ENCODE measurements at places on chromosomes 12 and 14. TPM values are rescaled to one million over a fixed set of nuclear protein-coding genes. Genes with fewer than 3 reads are reported as not detected.

- no peaks in the 10 kb centered on the region for H3K4me1 ChIP-seq
- H3K27me3 ChIP-seq, result no peaks in the 10 kb centered on the region
- no peak for DNase-seq
- H3K27ac ChIP-seq, result no peak overlapping the region
- no peaks in the 10 kb centered on the region for H3K36me3 ChIP-seq
These were observed 193.2 kb downstream of the DAD1 start for GRCh38 chr14:22395803-22396202.

DNA sequence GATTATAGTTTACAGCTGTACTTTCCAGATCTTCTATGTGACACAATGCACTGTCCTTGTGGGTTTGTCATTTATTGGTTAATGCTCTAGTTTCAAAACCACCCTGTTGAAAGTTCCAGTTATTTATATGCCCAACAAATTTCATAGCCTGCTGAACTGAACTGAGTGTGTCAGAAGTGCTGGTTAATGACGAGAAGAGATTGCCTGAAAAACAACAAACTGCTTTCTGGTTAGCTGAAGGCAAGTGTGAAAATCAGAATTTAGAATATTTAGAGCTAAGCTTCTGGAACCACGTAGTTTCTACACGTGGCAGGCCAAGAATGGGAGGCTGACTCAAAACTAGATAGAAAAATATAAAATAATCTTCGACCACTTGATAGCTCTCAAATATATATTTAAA lies 19.1 kb upstream of the RIN3 start:
- no peak for DNase-seq
- H3K4me1 ChIP-seq, result no peaks in the 10 kb centered on the region
- no peaks in the 10 kb centered on the region for H3K27me3 ChIP-seq
- no peaks in the 10 kb centered on the region for H3K36me3 ChIP-seq
- no peak overlapping the region for H3K27ac ChIP-seq

DNA sequence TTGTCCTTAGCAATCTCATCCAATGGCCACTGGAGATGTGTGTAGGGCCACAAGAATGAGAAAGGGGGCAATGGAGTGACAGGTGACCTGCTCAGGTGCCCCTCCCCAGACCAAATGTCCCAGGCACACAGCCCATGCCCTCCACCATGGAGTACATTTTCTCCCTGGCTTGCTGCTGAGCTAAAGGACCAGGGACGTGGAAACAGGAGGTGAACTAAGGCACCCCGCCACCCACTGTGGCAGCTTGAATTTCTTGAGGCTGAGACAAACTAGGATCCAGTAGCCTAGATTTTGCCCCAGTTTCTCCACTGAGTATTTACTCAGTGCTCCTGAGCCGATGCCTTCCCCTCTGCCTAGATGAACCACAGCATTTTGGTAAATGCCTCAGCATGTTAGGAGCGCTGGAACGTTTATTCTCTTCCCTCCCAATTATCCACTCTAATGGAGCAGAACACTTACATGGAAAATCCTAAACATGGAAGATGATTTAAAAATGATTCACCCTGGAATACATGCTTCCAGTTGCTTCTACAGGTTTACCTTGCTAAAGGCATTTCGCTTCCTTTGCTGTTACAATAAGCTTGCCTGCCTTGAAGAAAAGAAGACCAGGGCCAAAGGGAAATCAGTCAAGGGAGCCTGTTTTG lies 198.0 kb downstream of the ZFP36L1 start:
- no peak overlapping the region for H3K4me3 ChIP-seq
- no peaks in the 10 kb centered on the region for H3K36me3 ChIP-seq
- H3K27me3 ChIP-seq, result no peaks in the 10 kb centered on the region
- H3K4me1 ChIP-seq, result no peaks in the 10 kb centered on the region
- no peak for DNase-seq
- H3K27ac ChIP-seq, result no peak overlapping the region

- H3K4me1 ChIP-seq, result no peaks in the 10 kb centered on the region
- no peaks in the 10 kb centered on the region for H3K36me3 ChIP-seq
- H3K27me3 ChIP-seq, result no peaks in the 10 kb centered on the region
- no peak for DNase-seq
- no peak overlapping the region for H3K4me3 ChIP-seq
- no peak overlapping the region for H3K27ac ChIP-seq
These were observed 305.2 kb upstream of the FOXG1 start for GRCh38 chr14:28461389-28461788.

- no peak overlapping the region for H3K4me3 ChIP-seq
- no peak for DNase-seq
- no peaks in the 10 kb centered on the region for H3K27me3 ChIP-seq
- no peaks in the 10 kb centered on the region for H3K4me1 ChIP-seq
These were observed 1004.4 kb downstream of the AACS start for GRCh38 chr12:126069549-126070165.

GRCh38 chr12:108381787-108382436 lies 42.8 kb upstream of the CMKLR1 start:
- no peaks in the 10 kb centered on the region for H3K27me3 ChIP-seq
- no peak overlapping the region for H3K27ac ChIP-seq
- H3K4me3 ChIP-seq, result no peak overlapping the region

- no peak overlapping the region for H3K4me3 ChIP-seq
- H3K27ac ChIP-seq, result no peak overlapping the region
- no peaks in the 10 kb centered on the region for H3K4me1 ChIP-seq
- no peaks in the 10 kb centered on the region for H3K27me3 ChIP-seq
- DNase-seq, result no peak
These were observed 859.1 kb upstream of the FLRT2 start for GRCh38 chr14:84670796-84671195.

DNA sequence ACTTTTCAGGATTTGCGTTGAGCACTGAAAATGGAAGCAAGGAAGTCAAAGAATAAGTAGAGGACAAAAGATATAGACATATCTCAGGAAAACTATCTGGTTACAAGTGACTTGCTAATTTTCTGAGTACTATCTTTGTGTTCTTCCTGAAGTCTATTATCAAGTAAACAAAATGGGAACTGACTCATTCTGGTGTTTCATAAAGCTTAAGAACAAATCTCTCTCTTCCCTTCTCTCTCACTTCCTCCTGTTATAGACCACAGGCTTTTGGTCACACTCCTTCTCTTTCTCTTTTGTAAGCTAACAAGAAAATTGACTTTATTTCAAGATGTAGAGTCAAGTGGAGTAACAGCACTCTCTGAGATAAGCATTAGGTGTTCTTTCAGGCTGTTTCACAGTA lies 406.6 kb upstream of the SYT1 start:
- no peaks in the 10 kb centered on the region for H3K4me1 ChIP-seq
- H3K27me3 ChIP-seq, result no peaks in the 10 kb centered on the region
- no peaks in the 10 kb centered on the region for H3K36me3 ChIP-seq
- no peak overlapping the region for H3K27ac ChIP-seq
- no peak overlapping the region for H3K4me3 ChIP-seq

Gene CMKLR1
- total RNA-seq, result 0.57 TPM

Gene MIP
- not detected for total RNA-seq

Gene CYP27B1
- total RNA-seq, result 7.2 TPM
